ENCODE measurements at places on chromosomes 1 and 21.

DNA sequence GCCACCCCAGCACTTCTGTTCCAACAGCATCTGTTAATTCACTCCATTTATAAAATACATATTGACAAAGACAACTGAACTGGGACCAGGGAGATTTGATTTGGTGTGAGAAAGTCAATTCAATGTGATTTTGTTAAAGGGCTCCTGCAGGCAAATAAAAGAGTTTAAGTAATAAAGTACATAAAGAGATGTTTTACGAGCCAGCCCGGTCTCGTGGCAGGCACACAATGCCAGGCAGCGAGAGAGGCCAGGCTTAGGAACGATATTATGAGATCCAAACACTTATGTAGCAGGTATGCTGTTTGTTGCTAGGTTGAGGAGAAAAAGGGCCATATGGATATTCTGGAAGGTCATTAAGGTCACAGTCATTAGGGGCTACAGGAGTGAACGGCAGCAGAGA is 227.1 kb downstream of the KCTD3 start:
- DNase-seq = no peak

GRCh38 chr1:164343189-164343588 is 215.8 kb upstream of the PBX1 start:
- no peak for DNase-seq

DNA sequence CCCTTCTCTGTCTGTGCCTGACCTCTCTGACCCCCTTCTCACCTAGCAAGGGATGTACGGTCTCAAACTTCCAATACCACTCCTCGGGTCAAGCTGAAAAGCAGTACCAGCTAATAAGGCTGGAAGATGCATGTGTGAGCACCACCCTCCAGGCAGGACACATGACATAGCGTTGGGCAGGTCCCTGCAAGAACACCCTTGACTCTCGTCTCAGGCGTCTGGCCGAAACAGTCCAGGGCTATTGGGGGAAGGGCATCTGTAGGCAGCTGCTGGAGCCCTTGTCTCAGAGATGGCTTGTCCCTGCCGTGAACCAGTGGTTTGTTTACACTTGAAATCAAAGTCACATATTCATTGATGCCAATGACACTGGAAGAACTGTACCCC is 56.5 kb downstream of the CD46 start:
- no peak for DNase-seq

- DNase-seq = no peak
Measured at GRCh38 chr1:202953392-202953791, 4.7 kb downstream of the ADIPOR1 start.

GRCh38 chr1:180773210-180773865 is 139.4 kb upstream of the KIAA1614 start:
- DNase-seq = no peak
